ENCODE measurements at places on chromosomes 5 and 9. TPM values are rescaled to one million over a fixed set of nuclear protein-coding genes. Genes with fewer than 3 reads are reported as not detected.

STK32A gene
- 0.06 TPM for total RNA-seq

FAM221B gene
- total RNA-seq, result not detected

PCDHA10 gene
- total RNA-seq, result 0.24 TPM

CCDC180 gene
- total RNA-seq, result 2.0 TPM

FAXDC2 gene
- 12.0 TPM for total RNA-seq

SLC6A7 gene
- total RNA-seq, result 13.2 TPM

SLC38A9 gene
- total RNA-seq, result 28.1 TPM

GRCh38 chr5:90294604-90295003 lies 115.0 kb downstream of the CETN3 start:
- no peak for DNase-seq

GRCh38 chr9:93708289-93708986 lies 132.1 kb downstream of the PHF2 start:
- no peak for DNase-seq

GRCh38 chr5:157454273-157454672 lies 5.7 kb upstream of the NIPAL4 start:
- no peak for DNase-seq

- peak; percentile 68 for DNase-seq
These were observed at the start of gene SH3TC2 for GRCh38 chr5:149063017-149063687. TSS of gene SH3TC2 (minus strand) at chr5:149063062. CDS start at chr5:149063022, 40 bp downstream.

DNA sequence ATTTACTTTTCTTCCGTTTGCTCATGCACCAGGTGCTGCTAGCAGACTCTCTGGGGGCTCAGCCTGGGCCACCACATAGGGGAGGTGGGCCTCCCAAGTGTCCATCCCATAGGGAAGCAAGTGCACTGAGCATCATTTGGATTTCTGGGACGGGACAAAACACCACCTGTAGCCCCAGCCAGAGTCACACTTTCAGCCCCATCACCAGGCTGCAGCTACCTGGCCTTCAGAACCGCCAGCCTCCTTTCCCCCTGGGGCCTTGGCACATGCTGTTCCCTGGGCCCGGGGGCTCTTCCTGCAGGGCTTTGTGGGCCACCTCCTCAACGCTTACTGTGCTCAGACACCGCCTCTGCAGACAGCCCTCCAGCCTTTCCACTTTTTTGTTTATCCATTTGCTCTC lies 19.6 kb upstream of the SUSD3 start:
- no peak for DNase-seq

DNA sequence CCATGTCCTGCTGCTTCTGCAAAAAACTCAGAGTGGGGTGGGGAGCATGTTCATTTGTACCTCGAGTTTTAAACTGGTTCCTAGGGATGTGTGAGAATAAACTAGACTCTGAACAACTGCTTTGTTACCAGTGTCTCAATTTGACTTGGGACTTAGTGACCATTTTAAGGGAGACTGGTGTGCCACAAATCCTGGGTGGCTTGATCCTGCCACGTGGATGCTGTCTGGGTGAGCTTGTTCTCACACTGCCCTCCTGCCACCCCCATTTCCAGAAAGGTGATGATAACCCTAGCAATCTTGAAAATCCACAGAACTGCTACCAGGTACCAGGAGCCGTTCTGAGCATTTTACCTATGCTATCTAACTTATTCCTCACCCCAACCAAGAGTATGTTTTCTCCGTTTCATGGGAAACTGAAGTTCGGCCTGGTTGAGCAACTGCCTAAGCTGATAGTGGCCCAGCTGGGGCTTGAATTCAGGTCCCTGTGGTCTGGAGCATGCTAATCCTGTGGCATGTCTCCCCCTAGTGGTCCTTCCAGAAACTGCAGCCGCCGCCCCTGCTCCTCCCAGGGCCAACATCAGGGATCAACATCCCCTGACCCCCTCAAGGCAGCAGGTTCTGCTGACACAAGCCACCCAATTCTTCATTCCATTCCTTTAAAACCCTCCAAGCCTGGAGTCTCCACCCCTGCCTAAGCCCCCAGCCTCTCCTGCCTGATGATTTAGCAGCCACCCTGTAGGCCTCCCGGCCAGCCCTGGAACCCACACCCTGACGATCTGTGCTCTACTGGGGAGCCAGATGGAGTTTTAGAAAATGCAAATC lies 2.8 kb downstream of the IL3 start:
- peak; percentile 84 for DNase-seq

GRCh38 chr9:84501587-84501986 lies 161.0 kb upstream of the SLC28A3 start:
- DNase-seq, result no peak

DNA sequence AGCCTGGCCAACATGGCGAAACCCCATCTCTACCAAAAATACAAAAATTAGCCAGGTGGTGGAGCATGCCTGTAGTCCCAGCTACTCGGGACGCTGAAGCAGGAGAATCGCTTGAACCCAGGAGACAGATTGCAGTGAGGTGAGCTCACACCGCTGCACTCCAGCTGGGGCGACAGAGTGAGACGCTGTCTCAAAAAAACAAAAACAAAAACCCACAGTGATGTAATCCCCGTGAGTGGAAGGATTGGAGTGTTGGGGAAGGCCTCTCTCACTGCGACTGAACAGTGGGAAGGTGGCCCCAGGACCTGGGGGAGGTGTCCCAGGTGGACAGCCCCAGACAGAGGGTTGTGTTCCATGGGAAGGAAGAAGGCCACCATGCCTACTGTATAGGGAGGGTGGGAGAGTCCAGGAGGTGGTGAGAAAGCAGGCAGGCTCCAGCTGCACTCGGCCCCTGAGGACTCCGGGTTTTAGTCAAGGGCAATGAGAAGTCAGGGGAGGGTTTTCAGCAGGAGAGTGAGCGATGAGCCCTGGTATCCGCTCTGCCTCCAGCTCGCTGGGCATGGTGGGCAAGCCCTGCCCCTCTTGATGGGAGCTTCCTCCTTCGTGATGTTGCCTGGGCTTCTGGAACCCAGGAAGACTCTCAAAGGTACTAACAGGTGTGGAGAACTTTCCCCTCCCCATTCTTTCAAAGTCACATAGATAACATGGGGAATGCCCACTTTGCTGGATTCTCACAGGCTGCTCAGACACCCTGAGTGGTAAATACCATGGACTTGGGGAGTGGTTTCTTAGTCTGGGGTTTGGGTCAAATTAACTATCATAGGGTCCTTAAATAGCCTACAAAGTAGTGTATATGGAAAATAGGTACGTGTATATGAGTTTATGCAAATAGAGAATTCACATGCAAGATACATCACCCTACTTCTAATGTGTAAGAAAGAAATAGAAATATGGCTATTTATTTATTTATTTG lies 74.7 kb downstream of the PPARGC1B start:
- no peak for DNase-seq

GRCh38 chr5:158805195-158805594 lies 294.5 kb downstream of the EBF1 start:
- DNase-seq, result no peak

DNA sequence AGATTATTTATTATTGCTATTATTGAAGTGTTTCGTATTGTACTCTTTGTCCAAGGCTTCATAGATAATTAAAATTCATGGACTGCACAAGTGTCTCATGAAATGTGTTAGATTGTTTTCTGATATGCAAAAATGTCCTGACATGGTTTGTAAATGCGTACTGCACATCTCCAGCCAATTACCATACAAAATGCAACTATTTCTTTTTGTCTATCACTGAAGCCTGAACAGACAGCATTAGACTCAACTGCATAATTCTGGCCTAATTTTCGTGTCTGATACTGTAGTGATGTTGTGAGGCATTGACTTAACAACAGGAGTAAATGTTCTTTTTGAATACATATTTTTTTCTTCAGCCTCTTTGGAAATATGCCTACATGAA lies 498.2 kb upstream of the CD180 start:
- DNase-seq, result no peak

DNA sequence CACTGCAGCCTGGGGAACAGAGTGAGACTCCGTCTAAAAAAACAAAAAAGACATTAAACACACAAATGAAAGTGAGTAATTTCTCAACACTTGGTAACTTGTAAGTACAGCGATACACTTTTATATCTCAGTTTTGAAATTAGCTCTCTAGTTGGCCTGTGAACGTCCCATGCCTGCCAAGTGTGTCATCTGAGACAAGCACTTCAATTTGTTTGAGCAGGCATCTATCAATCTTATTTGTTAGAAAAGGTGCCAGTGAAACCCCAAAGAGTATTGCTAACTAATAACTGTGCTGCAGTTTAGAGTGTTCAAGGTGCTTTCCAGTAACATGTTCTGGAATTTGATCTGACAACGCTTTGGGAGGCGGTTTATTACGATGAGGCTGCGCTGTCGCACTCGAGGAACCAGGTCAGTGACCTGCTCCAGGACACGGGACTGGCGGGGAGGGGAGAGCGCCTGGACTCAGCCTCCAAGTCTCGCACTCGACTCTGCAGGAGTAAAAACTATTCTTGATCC lies 1.1 kb upstream of the SPIN1 start:
- peak; percentile 69 for DNase-seq

DNA sequence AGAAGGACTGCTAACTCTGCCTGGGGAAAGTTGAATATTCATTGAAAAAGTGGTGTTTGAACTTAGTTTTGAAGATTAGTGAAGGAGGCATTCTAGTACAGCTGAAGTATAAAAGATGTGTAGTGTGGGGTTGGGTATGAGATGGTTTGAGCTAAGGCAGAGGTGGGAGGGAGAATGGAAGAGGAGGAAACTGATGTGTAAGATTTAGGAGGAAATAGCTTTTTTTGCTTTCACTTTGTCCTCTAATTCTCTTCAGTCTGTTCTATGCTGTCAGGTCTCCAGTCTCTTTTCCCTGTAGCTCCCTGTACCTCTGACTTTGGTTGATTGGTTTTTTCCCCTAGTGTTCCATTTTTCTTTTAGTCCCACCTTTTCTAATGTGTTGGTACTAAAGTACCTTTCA lies 9.0 kb downstream of the CREBRF start:
- no peak for DNase-seq

GRCh38 chr9:14068690-14069089 lies 245.3 kb downstream of the NFIB start:
- no peak for DNase-seq

DNA sequence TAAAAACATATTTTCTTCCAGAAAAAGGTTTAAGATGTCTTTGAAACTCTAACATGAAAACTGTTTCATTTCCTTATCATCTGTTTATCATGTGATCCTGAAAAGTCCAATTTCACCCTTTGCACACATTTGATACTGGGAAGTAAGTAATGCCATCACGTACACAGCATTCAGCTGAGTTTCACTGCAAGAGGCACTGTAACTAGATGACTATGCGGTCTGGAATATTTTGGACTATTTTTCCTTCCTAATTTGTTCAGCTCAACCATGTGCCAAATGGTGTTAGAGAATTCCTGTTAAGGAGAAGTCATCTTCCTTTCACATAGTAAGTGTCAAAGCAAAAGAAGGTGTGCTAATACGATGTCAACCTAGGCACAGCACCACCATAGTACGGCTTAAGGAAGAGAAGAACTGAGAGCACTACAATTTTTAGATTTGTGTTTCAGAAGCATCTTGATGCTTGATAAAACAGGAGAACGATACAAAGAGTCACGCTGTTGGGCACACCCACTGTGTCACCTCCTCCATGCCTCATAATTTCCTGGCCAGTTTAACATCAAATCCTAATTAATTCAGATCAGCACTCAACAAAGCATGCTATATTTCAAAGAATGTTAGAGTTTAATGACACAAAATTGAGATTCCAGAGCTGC lies 77.5 kb downstream of the GNAQ start:
- DNase-seq, result no peak

DNA sequence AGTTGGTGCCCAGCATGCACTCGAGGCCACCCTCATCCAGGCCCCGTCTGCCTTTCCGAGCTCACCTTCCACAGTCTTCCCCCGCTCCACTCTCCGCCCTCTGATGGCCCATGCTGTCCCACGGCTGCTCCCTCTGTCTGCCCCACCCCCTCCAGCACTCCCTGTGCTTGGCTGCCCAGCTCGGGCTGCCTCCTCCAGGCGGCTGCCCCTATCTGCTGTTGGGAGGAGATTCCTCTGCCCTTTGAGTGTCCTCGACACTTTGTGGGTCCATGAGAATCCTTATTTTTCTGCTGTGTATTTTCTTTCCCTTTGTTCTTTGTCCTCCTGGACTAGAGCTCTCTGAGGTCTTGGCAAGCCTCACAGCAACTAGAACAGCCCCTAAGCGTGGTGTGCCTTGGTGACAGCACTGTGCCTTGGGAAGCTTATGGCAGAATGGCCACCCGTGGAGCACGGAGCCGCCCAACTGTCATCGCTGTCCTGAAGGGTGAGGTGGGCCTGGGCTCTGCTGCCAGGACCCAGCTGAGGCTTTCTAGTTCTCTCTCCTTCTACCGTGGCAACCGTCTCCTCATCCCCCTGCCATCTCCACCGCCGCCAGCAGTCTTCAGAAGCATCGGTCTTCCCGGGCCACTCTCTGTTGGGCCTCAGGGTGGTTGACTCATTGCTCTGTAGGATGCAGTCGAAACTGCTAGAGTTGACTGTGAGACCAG lies 5.2 kb downstream of the NTMT1 start:
- no peak for DNase-seq

GRCh38 chr9:93096811-93097382 lies 880 bp downstream of the CARD19 start:
- no peak for DNase-seq

GRCh38 chr9:133063159-133063499 lies 1.3 kb downstream of the CEL start:
- no peak for DNase-seq

GRCh38 chr9:15357050-15357653 lies 50.1 kb upstream of the TTC39B start:
- peak; percentile 68 for DNase-seq

- DNase-seq, result no peak
These were observed 138.1 kb downstream of the EMB start for GRCh38 chr5:50302815-50303490.

DNA sequence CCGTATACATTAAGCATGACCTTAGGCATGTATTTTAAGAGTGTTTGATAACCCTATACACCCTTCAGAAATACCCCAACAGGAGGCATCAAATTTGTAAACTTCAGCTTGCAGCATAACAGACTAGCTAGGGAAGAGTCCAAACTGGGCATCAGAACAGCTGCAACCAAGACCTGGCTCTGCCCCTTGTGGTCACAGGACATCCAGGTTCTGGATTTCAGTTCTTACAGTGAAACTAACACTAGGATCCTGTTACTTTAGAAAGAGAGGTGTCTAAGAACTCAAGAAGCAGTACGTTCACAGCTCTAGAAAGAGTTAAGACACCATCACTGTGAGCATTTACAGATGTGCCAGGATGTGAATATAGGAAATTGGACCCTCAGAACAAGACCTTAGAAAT lies 229.8 kb downstream of the BNC2 start:
- peak; percentile 4 for DNase-seq

- no peak for DNase-seq
These were observed 58.3 kb downstream of the BAAT start for GRCh38 chr9:101326501-101326900.

Data from left colon (tissue), 2 donors.